ENCODE measurements at places on chromosomes 3 and 15.

DNA sequence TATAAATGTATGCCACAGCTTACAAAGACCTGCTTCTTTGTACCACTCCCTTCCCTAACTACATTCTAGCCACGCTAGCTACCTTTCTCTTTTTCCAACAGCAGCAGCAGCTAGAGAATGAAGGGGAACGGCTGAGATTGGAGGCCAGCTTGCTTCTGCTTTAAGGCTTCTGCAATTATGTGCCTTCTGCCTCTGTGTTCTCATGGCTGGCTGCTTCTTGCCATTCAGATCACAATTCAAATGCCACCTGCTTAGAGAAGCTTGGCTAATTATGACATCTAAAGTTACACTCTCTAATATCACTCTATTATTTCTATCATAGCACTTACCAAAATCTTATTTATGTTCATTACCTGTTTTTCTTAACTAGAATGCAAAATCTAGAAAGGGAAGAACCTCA, 95.2 kb downstream of the RYK start:
- no peak for DNase-seq

GRCh38 chr3:127363171-127363570, 75.3 kb upstream of the PRR20G start:
- no peak for DNase-seq

DNA sequence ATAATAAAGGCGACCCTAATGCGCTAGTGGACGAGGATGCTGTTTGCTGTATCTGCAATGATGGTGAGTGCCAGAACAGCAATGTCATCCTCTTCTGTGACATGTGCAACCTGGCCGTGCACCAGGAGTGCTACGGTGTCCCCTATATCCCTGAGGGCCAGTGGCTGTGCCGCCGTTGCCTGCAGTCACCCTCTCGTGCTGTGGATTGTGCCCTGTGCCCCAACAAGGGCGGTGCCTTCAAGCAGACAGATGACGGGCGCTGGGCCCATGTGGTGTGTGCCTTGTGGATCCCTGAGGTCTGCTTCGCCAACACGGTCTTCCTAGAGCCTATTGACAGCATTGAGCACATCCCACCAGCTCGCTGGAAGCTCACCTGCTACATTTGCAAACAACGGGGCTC, 7.6 kb downstream of the BRPF1 start:
- no peak for DNase-seq

DNA sequence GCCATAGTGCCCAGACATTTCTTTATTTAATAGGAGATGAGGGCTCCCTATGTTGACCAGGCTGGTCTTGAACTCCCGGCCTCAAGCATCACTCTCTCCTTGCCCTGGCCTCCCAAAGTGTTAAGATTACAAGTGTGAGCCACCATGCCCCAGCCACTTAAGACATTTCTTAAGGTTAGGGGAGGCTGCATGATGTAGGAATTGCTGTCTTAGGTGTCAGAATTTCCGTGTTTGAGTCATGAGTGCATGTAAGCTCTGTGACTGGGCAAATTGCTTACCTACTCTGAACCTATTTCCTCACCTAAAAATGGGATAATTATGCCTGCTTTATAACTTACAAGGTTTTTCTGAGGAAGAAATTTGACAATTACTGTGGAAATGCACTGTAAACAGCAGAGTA, 34.2 kb upstream of the SIAH2 start:
- DNase-seq, result no peak

DNA sequence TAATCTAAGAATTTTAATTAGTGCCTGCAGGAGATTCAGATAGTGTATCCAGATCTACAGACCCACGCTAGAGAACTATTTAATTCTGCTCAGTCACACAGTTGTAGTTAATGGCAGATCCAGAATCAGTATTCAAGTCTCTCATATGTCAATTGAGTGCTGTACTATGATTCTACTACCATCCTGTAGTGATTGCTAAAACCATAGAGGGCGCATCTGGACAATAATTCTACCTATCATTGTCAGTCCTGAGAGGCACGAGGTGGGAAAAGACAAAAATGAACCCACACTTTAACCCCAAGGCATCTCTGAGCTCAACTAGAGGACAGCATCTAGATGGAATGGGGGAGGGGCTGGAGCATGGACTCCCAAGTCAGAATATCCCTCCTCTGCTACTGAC, 22.7 kb downstream of the DHX36 start:
- DNase-seq, result no peak

DNA sequence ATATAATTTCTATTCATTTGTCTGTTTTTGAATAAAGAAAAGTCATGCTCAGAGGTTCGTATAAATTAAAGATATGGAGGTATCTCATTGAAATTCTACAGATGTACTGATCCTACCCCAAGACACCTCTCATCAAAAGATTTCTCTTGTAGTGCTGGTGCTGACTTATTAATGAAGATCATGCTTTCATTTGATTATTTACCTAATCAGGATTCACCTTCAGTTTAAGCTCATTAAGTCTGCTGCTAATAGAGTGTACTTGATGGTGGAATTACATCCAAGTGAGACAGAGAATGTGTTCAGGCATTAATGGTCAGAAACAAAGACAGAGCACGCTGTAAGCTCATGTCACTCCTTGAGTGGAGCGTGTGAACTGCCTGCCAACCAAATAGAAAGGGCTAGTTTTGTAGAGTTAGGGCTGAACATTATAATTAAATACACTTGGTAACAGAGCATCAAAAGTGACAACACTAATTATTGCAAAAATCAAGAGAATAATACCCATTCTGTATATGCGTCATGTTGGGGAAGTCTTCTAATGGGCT, 45.5 kb downstream of the KBTBD12 start:
- DNase-seq, result no peak

DNA sequence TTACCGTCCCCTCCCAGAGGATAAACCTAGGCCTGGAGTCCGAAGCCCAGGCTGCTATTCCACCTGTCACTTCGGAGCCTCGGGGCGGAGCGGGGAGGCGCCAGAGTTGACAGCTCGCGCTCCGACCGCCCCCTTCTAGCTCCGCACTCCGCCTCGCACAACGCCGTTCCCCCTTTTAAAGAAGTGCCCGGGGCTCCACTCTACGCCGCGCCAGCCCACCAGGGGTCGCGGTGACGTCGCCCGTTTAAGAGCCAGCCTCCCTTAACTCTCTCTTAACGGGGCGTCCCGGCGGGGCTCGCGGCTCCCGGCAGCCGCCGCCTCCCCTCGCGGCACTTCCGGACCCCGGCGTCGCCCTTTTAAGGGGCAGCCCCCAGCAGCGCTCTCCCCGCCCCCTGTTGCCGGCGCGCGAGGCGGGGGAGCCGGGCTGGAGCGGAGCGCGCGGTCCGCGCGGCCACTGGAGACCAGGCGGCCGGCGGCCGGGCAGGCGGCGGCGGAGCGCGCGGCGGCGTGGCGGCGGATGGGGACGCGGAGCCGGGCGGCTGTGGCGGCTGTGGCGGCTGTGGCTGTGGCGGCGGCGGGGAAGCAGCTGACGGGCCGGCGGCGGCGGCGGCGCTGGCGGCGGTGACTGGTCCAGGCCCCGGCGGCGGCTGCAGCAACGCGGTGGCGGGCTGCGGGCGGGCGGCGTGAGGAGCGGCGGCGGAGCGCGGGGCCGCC, at the start of gene INAFM2:
Gene INAFM2, plus strand, starts transcription at position 454 of the 714 bp plus-strand sequence. CDS start 364 bp downstream, outside the sequence.
- DNase-seq, result peak; percentile 80

DNA sequence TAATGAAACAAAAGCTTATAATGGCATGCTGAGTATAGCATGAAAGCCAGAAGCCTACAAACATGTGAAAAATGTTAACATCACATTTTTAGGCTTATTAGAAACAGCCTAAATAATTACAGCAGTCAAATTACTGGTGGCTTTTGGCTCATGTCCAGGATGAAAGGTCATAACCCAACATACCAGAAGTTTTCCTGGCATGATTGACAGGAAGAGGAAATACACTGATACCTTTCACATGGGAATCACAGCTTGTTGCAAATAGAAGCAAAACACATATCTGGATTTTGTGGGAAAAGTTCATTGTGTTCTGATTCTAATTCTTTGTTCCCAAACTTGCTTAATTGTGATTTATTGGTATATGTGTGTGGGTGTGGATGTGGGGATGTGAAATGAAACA, 393.5 kb upstream of the ARRDC4 start:
- DNase-seq, result no peak

GRCh38 chr3:64546856-64547255, 140.9 kb downstream of the ADAMTS9 start:
- no peak for DNase-seq

DNA sequence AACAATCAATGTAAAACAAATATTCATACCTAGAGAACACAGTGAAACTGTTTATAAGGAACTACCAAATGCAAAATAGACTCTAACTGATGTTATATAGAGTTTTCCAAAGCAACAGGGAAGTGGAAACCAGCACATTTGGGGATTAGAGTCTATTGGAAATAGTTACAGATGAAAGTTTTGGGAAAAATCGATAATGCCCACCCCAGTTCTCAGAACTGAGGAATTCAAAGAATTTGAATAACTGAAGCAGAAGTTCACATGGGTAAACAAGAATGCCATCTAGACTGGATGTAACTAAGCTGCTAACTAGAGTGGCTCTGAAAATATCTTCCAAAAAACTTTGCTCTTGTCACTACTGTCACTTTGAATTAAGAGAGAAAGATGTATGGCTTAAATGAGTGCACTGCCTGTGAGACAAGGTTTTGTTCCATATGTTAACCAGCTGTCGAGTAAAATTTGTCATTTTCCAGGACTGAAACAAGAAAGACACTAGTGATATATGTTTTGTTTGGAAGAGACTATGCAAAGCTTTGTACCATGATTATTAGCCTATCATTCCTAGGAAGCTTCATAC, 9.2 kb upstream of the DENND4A start:
- DNase-seq, result no peak

- DNase-seq, result no peak
Observed at GRCh38 chr15:29456255-29456654, 186.6 kb upstream of the NSMCE3 start.

GRCh38 chr3:177464392-177465256, 267.3 kb upstream of the TBL1XR1 start:
- no peak for DNase-seq

DNA sequence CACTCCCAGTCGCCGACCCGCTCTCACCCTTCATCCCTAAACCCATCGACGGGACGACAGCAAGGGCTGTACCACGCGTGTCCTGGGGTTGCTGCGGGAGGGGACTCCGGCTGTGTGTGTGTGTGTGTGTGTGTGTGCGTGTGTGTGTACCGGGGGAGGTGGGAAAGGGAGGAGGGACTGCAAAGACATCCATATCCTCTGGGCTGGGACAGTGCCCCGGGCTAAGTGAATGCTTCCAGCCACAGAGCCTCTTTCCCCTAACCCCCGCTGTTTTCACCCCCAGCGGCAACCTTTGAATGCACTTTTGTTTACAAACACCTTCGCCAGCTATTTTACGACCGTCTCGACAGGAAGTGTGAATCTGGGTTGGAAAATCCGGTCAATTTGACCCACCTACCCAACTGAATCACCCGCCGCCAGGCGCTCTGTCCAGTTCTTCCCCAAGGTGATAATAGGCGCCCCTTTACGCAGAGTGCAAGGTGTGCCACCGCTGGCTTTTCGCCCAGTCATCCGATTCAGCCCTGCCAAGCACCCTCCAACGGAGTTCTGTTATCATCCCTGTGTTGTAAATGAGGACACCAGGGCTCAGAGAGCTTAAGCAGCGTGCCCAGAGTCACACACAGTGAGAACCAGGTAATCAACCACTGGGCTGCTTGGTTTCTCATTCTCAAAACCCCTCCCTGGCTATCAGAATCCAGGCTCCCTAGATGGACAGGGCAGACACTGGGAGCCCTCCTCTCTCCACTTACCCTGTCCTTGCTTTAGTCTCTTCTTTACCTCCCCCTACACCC, 739 bp upstream of the AMOTL2 start:
- DNase-seq, result peak; percentile 18

- no peak for DNase-seq
Observed at GRCh38 chr15:45612790-45613415, 21.9 kb upstream of the SQOR start.

GRCh38 chr3:128187495-128187894, 34.2 kb downstream of the EEFSEC start:
- no peak for DNase-seq

GRCh38 chr3:149879872-149880271, 66.9 kb downstream of the RNF13 start:
- DNase-seq, result no peak

DNA sequence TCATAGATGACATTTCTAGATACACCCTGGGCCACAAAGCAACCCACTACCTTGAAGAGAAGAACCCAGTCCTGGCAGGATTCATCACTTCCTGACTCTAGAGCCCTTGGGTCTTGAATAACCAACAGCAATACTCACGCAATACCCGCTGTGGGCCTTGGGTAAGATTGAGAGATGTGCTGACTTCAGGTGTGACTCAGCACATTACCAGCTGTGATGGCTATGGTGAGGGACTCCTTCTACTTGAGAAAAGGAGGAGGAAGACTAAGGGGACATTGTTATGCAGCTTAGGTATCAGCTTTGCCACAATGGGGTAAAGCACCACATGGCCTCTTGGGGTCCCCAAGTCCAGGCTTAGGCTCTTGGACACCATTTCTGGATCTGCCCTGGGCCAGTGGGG, 14.9 kb downstream of the C3orf33 start:
- DNase-seq, result no peak

GRCh38 chr3:190912736-190913135, 50.2 kb upstream of the GMNC start:
- DNase-seq, result peak; percentile 87

DNA sequence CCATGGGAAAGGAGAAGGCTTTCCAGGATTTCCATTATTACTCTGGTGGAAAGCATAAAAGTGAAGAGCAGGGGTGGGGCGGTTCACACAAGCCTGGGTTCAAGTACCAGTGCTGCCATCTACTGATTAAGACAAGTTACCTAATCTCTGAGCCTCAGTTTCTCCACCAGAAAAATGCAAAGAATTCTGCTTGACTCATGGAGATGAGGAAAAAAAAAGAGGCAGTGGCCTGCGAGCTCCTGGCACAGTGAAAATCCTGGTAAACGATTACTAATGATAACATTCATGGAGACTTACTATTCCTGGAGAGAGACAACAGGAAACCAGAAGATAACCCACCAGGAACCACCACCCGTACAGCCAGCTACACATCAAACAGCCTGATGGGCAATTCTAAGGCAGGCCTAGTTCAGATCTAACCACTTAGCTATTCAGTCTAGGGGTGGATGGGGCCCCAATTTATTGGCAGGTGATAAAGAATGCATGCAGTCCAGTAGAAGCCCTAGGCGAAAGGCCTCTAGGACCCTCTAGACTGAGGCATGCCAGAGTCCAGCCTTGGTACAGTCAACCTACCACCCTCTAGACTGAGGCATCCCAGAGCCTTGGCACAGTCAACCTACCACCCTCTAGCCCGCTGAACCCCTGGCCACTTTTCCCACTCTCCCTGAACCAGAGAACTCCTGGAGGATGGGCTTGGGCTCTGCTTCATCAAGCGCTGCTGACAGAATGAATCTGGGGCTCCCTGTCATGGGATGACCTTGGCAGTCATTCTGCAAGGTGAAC, 2.5 kb downstream of the AMOTL2 start:
- no peak for DNase-seq
